ENCODE measurements at places on chromosomes 11 and 22.
A peak's percentile ranks its signal among the peaks of the same experiment; 100 is the strongest.

- no peak for DNase-seq
Observed at GRCh38 chr11:10329935-10330334, 25.1 kb downstream of the ADM start.

DNA sequence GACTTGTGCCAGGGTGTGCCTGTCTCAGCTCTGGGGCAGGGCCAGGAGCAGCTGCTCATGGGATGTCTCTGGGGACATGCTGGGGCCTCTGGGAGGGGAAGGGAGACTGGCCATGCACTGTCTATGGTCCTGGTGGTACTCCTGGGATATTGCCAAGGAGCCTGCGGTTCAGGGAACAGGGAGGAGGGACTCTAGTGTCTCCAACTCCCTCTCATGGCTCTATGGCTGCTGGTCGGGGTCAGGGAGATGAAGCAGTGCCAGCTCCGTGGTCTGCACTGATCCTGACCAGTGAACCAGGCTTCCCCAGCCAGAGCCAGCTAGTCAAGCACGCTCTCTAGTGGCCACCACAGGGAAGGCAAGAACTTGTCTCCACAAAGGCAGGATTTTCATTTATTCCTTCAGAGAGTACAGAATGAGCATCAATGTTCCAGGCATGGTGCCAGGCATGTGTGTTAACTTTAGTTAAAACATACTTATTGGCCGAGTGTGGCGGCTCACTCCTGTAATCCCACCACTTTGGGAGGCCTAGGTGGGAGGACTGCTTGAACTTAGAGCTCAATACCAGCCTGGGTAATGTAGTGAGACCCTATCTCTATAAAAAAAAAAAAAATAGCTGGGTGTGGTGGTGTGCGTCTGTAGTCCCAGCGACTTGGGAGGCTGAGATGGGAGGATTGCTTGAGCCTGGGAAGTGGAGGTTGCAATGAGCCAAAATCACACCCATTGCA lies 2.5 kb upstream of the BEST1 start:
- DNase-seq = peak; percentile 87

DNA sequence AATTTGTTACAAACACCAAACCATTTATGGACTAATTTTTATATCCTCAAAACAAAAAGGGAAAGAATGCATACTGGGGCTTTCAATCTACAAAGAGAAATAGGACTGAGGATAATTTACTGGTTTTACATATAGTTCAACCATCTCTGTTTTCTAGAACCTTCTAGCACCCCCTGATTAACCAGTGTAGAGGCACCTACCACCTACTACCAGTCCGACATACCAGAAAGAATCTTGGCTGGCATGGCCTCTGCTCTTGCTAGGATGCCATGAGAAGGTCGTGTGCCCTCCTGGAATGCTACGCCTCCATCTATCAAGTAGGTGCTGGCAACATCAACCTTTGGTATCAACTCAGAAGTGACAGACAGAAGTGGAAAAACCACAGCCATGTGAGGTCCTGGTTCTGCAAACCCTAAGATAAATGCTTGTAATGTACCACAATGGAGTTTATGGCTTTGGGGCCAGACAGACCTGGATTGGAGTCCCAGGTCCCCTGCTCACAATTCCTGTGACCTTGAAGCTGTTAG lies 28.2 kb downstream of the MYH9 start:
- DNase-seq = no peak

GRCh38 chr11:36222831-36223635 lies 66.2 kb downstream of the COMMD9 start:
- no peak for DNase-seq
